ENCODE measurements at places on chromosomes 3 and 15. TPM values are rescaled to one million over a fixed set of nuclear protein-coding genes. Genes with fewer than 3 reads are reported as not detected.

CFAP100 gene
- total RNA-seq: not detected

RASGRF1 gene
- total RNA-seq: not detected

SEMA3B gene
- total RNA-seq: 0.97 TPM

RTF1 gene
- 26.2 TPM for total RNA-seq

CACNA2D3 gene
- total RNA-seq: not detected

GABRR3 gene
- total RNA-seq: not detected

CCR5 gene
- 2.0 TPM for total RNA-seq

RPL14 gene
- 2,949 TPM for total RNA-seq

IQCF5 gene
- total RNA-seq: not detected

SEMA3G gene
- total RNA-seq: 0.14 TPM

GPR149 gene
- total RNA-seq: not detected

MCF2L2 gene
- 3.9 TPM for total RNA-seq

NANOGP8 gene
- not detected for total RNA-seq

FAM81A gene
- total RNA-seq: not detected

BUB1B gene
- 88.8 TPM for total RNA-seq

SAXO2 gene
- total RNA-seq: 0.81 TPM

STAC gene
- not detected for total RNA-seq

SATB1 gene
- 546 TPM for total RNA-seq

DNASE1L3 gene
- not detected for total RNA-seq

P2RY13 gene
- not detected for total RNA-seq

FAM3D gene
- not detected for total RNA-seq

NEK4 gene
- 16.9 TPM for total RNA-seq

PARP9 gene
- 38.4 TPM for total RNA-seq

GREM1 gene
- not detected for total RNA-seq

PIGB gene
- 18.9 TPM for total RNA-seq

RTP3 gene
- total RNA-seq: not detected

CHRD gene
- not detected for total RNA-seq

TEX9 gene
- 1.6 TPM for total RNA-seq

ITIH1 gene
- total RNA-seq: not detected

TXNRD3 gene
- total RNA-seq: 1.3 TPM

DYNC1LI1 gene
- total RNA-seq: 36.3 TPM

NAALADL2 gene
- total RNA-seq: not detected

SOX14 gene
- total RNA-seq: not detected

TIMP4 gene
- total RNA-seq: 0.36 TPM

KCNH8 gene
- not detected for total RNA-seq

ACVR2B gene
- 7.8 TPM for total RNA-seq

MORC1 gene
- not detected for total RNA-seq

FOXB1 gene
- total RNA-seq: 2.0 TPM

DLL4 gene
- total RNA-seq: not detected

Data from activated CD4-positive, alpha-beta memory T cell treated with anti-CD3 and anti-CD28 coated beads for 36 hours (primary cell).